ENCODE measurements at places on chromosomes 11 and 22.

GRCh38 chr11:131682373-131683015 lies 312.1 kb downstream of the NTM start:
- no peak for DNase-seq

DNA sequence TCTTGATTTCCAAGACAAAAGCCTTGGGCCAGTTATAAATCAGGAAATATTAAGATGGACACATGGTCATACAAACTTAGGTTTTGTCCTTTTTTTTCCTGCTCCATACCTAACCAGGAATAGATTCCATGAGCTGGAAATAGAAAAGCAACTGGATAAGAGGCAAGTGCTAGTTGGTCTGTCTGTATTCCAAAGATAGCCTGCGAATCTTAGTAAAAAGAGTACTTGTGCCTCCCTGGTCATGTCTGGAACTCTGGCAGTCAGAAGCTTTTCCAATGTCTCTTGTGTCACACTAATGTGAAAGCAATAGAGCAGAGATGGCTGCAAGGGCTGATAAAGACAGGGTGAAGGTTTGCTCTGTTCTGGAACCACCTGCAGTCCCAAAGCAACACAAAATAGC lies 590.2 kb upstream of the ANO5 start:
- no peak for DNase-seq

DNA sequence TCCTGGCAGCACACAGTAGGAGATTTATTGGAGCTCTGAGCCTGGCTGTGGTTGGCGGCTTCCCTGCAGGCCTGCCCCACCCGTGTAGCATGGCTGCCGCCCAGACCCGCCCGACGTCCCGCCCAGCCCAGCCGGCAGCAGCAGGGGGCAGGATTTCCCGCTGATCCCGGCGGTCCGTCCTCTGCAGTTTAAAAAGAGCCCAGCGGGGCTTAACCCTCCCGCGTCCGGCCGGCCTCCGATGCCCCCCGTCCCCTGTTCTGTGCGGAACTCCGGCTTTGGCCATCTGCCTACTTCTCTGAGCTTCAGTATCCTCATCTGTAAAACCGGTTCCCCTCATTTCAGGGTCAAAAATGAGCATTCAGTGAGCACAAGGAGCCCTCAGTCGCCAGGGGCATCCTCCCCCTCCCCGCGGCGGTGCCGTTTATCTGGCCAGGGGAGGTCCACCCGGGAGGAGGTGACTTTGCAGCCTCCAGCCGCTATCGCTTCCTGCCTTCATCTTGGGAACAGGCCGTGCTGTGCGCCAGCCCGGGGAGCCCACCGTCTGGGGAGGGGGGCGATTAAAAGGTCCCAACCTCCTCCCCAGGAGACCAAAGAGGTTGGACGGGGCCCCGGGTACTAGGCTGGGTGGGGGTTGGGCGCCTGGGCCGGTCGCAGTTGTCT lies at the start of gene GAS2L1:
Gene GAS2L1 (plus strand): TSS at position 476 of the 660 bp plus-strand sequence. CDS start 1,456 bp downstream, outside the sequence.
- DNase-seq, result peak; percentile 84

- no peak for DNase-seq
These were observed 24.8 kb upstream of the NRIP3 start for GRCh38 chr11:9028581-9028980.

DNA sequence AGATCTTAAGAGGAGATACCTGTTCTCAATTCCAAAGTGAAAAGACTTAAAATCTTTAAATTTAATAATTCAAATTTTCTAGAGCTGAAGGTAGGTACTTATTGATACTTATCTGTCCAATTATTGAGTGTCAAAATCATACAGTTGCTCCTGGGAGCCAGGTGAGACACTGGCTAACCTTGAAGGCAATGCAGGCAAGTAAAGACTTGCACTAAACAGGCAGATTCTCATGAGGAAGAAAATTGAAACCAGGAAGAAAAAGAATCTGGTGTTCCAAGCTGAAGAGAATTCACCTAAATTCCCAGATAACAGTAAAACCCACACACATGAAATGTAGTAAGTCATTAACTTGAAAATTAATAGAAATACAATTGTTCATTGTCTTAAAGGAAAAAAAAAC lies 30.3 kb downstream of the VSIG10L2 start:
- DNase-seq, result no peak

GRCh38 chr11:131465746-131466145 lies 95.3 kb downstream of the NTM start:
- DNase-seq, result peak; percentile 8
